Right renal cortex interstitium (tissue), 3 donors: ENCODE measurements at places on chromosomes 13 and 19. TPM values are rescaled to one million over a fixed set of nuclear protein-coding genes. Genes with fewer than 3 reads are reported as not detected.

ZSCAN4 gene
- polyA plus RNA-seq, result 0.06 TPM

CYP4F2 gene
- 0.41 TPM for polyA plus RNA-seq

DNA sequence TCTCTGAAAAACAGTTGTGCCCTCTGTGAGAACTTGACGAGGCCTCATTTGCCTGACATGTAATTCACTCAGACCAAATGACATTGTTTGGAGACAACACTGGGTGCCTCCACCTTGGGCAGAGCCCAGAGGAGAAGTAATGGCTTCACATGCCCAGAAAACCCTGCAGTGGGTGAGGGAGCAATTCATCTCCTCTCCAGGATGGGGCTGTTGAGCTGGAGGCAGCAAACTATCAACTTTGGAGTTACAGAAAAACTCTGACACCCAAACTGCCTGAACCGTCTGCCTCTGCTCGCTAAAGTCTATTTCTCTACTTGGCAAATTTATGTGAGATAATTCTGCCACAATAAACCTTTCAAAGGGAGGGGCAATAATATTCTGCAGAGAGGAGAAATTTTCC lies 146.9 kb downstream of the DCLK1 start:
- no peak for DNase-seq

DNA sequence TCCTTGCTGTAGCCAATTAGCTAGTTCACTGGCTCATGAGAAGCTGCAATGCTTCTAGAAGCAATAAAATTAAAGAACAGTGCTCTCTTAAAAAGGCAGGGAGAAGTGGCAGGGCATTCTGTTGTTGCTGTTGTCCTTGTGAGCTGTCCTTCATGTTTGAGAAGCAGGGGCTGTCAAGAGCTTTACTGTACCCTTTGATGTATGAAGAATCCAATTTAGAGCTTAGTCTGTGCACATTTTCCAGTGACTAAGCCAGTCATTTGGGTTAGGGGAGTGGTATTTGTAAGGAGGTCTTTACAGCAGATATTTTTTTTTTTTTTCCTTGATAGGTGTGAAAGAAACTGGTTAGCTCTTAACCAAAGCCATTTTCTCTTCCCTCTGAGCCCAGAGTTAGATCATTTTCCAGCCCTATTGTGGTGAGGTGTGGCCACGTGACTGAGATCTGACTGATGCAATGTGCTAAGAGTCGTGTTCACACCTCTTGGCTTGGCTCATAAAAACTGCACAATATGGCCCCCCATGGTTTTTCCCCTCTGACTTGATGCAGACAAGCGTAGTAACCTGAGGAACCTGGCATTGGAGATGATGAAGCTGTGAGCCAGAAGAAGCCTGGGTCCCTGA lies 309.6 kb upstream of the TMTC4 start:
- DNase-seq, result no peak

GRCh38 chr13:102405499-102406100 lies 3.8 kb upstream of the FGF14 start:
- DNase-seq, result no peak

DNA sequence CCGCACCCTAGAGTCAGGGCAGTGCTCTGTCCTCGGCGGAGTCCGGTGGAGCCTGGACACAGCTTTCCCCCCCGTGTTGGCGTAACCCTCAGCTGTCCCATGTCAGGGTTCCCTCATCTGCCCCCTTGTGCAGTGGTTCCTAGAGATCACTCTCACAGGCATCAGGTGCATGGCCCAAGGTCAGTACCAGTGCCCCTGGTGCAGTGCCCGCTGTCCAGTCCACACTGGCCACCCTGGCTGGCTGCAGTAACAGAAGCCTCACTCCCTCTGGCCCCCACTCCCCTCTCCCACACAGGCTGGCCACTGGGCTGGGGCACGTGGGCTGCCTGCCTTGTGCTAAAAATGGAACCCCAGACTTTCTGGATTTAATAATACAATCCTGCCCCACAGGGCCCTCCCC lies 49.6 kb upstream of the C1QTNF9B start:
- DNase-seq, result no peak

DNA sequence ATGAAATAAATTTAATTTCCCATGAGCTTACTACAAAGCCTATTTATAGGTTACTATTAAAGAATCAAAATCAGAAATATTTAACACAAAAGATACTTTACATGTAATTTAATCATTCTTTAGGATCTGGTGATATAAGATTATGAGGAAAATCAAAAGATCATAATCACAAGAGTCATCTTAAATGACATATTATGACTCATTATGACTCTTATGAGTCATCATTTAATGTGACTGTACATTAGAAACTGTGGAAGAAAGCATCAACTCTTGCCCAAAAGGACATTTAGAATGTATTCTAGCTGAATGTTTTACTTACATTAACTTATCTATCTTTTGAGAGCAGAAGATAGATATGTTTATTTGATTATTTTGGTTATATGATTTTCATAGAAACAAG lies 458.6 kb downstream of the DCT start:
- no peak for DNase-seq

DNA sequence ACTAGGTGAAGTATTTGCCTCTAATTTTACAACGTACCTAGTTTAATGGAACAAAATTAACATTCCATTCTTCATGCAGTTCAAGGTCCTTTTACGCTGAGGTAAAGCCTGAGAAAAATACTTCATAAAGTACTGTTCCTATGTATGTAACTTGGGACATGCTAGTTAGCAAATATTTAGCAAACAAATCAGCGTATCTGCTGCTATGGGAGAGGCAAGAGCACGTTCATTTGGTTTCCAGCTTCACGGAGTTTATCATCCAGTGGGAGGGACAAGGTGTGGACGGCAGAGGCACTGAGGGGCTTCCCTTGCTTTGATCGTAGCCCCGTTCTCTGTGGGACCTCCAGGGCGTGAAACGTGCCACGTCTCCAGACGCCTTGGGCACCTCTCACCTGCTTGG lies 248.8 kb downstream of the IRS2 start:
- DNase-seq, result no peak

DNA sequence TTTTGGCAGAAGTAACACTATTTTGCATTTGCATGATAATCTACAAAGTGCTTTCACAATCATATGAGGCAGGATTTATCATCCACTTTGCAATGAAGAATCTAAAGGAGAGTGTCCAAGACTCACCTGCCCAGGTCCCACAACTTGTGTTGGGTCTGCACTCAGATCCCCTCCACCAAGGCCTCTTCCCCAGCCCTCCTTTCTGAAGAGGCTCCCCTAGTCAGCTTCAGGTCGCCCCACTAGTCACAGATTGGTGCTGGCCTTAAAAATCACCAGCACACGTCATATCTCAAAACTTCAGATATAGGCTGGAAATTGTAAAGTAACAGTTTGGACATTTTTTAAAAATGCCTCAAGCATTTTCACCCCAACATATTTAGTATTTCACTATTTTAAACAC lies 17.5 kb downstream of the ATP7B start:
- DNase-seq, result no peak

DNA sequence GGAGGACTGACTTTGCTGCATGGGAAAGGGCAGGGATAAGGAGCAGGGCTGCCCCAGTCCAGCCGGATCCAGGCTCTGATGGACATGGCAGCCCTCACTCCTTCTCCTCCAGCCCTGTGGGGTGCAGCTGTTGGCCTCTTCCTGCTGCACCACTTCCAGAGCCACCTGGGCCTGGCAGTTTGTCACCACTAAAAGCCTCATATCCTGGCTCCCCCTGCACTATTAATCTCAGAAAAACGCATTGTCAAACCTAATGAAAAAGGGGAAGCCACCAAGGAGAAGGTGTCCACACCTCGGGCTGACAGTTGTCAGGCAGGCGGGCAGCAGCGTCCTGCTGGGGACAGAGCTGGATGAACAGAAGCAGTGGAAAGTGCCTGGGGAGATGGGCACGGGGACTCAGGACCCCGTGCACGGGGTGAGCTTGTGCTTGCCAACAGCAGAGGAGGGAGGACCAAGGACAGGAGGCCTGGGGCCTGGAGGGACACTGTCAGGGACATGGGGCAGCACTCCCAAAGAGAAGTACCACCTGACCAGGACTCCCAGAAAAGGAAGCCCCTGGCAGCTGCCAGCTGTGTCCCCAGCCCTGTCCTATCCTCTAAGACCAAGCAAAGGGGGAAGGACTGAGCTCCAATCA lies 151.1 kb upstream of the TSHZ3 start:
- DNase-seq, result no peak

- peak; percentile 43 for DNase-seq
Measured at GRCh38 chr13:97540696-97541095, 106.7 kb downstream of the RAP2A start.

- no peak for DNase-seq
Measured at GRCh38 chr13:104833221-104833620, 1702.2 kb downstream of the EFNB2 start.

GRCh38 chr19:53624771-53625545 lies 6.8 kb upstream of the DPRX start:
- no peak for DNase-seq

GRCh38 chr13:89925107-89925506 lies 1422.4 kb upstream of the MIR17HG start:
- DNase-seq, result no peak

- DNase-seq, result no peak
Measured at GRCh38 chr13:113814435-113814821, 49.4 kb downstream of the GAS6 start.

DNA sequence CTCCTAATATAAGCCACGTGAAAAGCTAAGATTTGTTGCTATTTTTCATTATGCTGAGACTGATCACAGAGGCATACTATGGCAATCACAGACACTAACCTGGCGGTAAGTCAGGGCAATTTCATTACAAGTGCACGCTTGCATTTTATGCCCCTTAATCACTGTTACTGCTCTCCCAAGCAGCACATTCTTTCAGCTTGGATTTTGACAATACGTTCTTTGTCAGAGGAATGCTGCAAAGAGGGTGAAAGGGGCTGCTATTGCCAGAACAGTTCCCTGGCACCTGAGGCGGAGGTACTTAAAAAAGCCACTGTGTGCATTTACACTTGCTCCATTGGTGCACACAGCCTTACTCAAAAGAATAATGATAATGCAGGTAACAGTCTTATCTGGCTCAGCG lies 346.6 kb downstream of the RFC3 start:
- DNase-seq, result no peak

DNA sequence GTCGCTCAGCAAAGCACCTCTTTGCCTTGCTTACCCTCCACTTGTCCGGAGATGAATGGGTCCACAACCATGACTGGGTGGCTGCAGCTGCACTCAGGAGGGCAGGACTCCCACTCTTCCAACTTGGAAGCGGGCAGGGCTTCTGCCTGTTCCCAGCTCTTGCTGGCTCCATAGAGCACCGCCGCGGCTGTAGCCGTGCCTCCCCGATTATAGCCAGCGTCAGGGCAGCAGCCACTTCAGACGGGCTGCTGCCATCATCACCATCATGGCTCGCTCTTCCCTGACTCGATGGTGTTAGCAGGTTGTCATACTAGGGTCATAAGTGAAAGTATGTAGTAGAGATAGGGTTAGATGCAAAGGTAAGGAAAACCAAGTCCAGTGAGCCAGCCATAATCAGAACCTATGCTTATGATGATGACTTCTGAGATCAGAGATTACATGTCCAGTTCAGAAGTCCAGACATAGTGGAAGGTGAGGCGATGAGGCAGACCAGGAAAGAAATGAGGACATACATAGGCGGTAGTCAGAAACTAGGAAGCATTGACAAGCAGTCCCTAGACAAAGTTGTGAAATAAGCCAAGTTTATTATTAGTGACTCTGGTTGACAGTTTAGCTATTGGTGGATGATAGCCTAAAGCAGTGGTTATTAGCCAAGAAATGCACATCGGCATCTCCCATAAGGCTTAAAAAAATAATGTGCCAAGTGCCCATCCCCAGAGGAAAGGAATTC lies 4.4 kb upstream of the INTS6 start:
- DNase-seq, result no peak

DNA sequence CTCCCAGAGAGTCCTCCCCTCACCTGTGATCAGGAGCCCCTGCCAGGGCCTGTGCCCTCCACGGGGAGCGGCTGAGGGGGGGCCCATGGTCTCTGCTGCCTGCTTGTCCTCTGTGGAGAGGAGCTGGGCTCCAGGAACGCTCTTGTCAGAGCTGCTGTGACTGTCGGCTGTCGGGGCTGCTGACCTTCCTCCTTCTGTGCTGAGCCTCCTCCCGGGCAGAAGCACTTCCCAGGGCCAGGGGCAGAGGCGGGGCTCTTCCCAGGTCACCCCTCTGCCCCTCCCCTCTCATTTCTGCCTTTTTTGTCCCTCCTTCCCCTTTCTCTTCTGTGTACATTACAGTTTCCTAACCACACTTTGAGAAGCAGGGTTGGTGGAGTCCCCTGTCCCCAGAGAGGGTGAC lies at the start of gene CEACAM4:
TSS of gene CEACAM4 (minus strand) at position 198 of the 400 bp plus-strand sequence. CDS start at position 87, 111 bp downstream.
- DNase-seq, result no peak

GRCh38 chr13:30418075-30418716 lies 4.1 kb upstream of the UBE2L5 start:
- no peak for DNase-seq

DNA sequence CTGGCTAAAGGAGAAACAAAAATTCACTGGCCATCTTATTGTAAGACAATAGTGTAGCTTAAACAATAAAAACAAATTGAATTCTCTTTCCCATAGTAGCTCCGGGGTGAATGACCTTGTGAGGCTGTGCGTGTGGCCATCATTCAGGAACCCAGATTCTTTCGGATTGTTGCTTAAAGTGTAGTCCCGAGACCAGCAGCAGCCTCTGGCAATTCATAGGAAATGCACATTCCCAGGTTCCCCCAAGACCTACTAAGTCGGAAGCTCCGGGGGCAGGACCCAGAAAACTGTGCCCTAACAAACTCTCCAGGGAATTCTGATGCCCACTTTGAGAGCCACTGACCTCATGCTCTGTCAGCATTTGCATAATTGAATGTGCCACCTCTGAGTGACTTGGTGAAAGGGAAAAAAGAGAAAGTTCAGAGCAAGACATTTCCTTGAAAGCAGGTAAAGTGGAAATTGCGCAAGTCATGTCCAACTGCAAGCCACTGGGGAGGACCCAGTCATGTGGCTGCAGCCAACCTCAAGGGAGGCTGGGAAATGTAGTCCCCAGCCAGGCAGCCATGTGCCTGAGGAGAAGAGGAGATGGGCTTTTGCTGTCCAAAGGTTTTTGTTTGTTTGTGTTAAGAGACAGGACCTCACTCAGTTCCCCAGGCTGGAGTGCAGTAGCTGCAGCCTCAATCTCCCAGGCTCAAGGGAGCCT lies 50.7 kb upstream of the PNMA8B start:
- no peak for DNase-seq

DNA sequence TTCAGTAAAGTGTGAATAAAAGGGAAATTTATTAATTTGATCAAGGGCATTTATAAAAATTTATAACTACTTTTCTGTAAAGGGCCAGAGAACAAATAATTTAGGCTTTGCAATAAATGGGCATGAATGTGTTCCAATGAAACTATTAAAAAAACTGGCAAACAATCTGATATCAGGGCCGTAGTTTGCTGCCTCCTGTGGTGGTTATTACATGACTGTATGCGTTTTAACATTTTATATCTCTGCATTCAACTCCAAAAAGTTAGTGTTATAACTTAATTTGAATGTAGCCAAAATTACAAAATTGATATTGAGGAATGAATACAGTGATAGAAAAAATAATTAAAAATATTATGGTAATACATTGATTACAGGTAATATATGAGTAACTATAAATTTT lies 80.5 kb upstream of the POSTN start:
- no peak for DNase-seq

DNA sequence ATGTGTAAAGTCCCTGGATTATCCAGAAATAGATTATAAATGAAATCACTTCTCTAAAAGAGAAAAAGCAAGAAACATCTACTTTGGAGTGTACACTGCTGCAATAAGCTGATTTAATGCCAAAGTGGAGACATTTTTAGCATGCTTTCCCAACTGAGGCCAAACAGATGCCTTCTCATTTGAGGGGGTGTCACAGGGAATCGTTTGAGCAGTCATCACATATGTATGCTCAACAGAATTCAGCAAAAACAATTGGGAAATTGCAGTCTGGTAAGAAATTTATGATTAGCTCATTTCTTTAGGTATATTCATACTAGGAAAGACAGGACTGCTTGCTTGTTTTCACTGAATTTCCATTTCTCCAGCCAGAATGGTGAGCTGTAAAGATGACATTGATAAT lies 27.3 kb upstream of the TPP2 start:
- no peak for DNase-seq
